ENCODE measurements at places on chromosomes 5 and 9.

GRCh38 chr5:133878236-133878555 is 90.2 kb downstream of the C5orf15 start:
- DNase-seq, result no peak

- no peak for DNase-seq
Measured at GRCh38 chr9:110837401-110838005, 168.9 kb downstream of the MUSK start.

DNA sequence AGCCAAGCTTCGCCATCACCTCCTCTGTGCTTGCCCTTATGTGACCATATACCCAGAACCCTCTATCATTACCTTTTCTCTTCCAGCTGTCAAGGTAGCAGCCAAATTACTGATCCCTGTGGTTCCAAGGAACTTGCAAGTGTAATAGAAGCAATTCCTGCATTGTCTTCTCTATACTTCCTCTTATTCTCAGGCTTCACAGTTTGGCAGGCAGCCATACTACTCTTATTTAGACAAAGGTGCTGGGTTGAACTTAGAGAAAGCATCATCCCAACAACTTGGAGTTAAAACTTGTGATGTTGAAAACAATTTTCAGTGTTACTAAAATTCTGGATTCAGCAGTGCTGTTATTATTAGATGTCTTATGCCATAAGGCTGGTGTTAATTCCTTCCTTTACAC is 93.2 kb downstream of the NLN start:
- no peak for DNase-seq

DNA sequence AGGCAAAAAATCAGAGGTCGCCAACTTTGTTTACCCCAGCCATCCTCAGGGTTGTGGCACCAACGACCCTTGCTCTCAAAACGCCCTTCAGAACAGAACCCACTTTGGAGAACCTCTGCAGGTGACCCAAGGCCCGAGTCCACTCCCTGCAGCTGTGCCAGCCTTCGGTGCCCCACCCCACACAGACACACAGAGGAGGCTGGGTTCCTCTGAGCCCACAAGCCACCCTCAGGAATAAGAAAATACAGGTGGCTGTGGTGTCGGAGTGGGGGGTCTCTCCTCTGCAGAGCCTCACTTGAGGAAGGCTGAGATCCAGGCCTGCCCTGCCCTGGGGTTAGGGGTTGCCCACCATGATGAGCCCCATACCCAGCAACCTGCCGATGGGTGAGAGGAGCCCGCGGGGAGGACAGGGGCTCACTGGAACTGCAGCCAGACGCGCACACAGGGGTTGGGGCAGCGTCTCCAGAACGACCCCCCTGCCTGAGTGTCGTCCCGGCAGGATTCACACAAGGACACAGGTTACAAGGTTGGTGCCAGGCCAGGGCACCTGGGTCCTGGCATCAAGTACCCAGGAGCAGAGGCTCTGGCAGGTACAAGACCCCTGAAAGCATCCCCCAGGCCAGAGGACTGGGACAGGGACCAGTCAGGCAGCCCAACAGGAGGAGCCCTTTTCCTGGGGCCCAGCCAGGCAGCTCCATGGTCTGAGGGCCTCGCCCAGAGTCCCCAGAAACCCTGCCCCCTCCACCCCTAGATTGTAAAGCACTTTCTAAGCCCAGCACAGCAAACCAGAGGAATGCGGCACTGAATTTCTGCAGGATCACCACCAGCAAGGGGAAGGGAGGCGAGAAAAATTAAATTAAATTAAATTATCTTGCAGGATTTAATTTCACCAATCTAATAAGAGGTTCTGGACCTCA is 40.0 kb downstream of the NACC2 start:
- no peak for DNase-seq

DNA sequence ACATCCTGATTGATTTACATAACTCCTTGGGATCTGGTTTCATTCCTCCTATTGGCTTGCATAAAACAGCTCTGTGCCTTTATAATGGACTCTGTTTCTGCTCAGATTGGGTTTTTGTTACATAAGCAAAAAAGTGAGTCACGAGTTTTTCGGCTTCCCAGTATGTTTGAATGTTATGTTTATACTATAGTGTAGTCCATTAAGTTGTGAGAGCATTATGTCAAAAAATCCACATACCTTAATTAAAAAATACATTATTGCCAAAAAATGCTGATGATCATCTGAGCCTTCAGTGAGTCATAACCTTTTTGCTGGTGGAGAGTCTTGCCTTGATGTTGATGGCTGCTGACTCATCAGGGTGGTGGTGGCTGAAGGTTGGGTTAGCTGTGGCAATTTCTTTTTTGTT is 144.6 kb downstream of the CCDC171 start:
- DNase-seq, result no peak

DNA sequence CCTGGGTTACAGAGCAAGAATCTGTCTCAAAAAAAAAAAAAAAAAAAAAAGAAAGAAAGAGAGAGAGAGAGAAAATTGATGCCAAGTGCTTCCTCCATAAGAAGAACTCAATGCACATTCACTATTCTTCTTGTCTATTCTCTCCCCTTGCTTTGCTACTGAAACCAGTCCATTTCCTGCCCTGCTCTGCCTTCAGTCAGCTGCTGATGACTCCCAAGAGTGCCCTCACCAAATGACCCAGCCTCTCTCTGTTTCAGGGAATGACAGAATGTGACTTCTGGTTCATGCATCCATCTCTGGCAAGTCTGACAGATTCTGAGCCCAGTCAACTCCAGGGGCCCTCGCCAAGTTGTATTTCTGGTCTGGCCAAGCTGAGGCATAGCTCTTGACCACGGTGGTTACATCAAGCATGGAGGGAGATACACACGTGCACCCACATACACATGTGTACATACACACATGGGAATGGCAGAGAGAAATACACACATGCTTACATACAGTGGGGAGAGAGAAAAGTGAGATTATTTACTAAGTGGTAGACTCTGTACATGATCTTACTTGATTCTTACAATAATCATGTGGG is 106.2 kb downstream of the NSG2 start:
- no peak for DNase-seq

- no peak for DNase-seq
Measured at GRCh38 chr9:137128862-137129455, 10.0 kb upstream of the GRIN1 start.

DNA sequence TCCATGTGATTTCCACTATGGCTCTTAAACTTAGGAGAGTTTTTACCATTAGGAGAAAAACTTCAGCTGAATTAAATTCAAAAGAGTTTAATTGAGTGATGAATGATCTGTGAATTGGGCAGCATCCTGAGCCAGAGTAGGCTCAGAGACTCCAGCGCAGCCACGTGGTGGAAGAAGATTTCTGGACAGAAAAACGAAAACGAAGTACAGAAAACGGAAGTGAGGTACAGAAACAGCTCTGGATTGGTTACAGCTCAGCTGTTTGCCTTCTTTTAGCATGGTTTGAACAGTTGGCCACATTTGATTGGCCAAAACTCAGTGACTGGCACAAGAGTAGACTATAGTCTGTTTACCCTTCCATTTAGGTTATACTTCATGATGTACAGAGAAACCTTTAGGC is 69.2 kb upstream of the PLPP1 start:
- DNase-seq, result no peak

DNA sequence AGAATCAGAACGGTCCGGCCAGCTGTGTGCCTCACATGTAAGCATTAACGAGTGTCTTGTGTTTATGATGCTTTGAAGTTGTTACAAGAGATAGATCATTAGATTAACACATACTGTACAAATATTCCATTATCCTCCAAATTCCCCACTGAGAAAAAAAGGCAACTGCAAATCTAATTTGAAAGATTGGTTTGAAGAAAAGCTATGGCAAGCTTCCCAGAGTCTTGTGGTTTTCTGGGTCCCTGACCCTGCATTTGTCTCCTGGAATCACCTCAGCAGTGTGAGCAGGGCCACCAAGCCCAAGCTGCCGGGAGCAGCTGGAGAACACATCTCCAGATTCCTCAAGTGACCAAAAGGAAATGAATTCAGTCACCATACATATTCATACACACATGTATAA is 36.9 kb upstream of the ADAMTS16 start:
- DNase-seq, result no peak

DNA sequence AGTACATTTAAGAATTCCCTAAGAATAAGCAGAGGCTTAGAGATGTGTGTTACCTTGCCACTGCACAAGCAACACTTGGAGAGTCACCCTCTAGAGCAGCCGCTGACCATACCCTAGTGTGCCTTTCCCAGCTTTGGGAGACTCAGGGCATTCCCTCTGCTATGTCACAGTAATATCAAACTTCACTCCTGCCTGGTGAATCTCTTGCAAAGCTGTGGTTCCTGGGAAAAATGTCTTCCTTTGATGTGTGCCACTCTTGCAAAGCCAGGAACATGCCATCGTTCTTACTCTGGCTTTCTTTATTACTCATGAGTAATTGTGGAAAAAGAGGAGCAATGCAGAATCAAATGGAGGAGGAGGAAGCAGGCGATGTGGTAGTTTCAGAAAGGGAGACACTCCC is 173.2 kb downstream of the CCDC192 start:
- no peak for DNase-seq

Data from activated naive CD4-positive, alpha-beta T cell treated with anti-CD3 and anti-CD28 coated beads, Interleukin-2, amount 50 U/mL, for 72 hours (primary cell).